ENCODE measurements at places on chromosomes 7 and 10.

GRCh38 chr7:38367301-38367890 lies 94.0 kb upstream of the TARP start:
- DNase-seq = no peak

DNA sequence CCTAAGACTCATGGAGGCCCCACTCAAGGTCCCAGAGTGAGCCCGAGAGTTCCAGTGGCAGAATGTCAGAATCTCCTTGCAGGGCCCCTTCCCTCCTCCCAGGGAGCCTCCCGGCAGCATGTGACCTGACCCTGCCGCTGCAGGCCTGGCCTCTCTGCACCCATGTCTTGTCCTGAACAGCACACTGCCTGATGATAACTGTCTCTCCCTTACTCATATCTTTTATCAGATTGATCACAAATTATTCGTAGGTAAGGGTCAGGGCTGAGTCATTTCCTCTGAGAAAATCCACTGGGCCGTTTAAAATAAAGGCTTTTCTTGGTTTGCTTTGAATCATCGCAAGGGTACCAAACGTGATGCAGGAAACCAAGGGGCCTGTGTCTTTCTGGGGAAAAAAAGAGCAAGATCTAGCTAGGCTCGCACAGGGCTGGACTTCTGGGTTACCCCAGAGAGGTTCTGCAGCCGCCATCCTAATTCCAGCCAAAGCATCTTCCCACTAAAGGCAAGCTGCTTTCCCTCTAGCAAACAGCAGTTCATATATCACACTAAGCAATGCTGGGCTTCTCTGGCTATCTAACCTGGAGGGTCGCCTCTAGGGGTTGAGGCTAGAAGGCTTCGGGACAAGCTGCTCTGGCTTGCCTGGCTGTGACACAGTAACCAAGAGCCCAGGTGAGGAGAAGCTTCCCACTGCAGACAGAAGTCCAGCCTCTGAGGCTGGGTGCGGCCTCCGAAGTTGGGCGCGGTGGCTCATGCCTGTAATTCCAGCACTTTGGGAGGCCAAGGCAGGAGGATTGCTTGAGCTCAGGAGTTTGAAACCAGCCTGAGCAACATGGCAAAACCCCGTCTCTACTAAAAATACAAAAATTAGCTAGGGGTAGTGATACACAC lies 104.9 kb downstream of the SPDYE5 start:
- DNase-seq = no peak

- DNase-seq = no peak
Observed at GRCh38 chr7:516606-517456, 2.8 kb downstream of the PDGFA start.

DNA sequence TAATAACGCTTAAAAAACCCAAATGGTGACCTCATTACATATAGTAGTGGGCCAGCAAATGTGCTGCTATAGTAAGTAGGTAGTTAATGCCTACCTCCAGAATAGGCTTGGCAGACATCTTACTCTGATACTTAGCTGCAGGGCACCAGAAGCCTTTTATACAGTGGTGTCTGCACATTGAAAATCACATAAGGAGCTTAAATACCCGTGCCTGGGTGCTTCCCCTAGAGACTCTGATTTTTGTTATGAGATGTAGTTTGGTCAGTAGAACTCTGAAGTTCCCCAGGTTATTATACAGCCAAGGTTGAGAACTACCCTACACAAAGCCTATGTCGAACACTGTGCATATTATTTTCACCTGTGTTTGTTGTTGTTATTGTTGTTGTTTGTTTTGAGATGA lies 47.2 kb downstream of the ANKIB1 start:
- DNase-seq = no peak

DNA sequence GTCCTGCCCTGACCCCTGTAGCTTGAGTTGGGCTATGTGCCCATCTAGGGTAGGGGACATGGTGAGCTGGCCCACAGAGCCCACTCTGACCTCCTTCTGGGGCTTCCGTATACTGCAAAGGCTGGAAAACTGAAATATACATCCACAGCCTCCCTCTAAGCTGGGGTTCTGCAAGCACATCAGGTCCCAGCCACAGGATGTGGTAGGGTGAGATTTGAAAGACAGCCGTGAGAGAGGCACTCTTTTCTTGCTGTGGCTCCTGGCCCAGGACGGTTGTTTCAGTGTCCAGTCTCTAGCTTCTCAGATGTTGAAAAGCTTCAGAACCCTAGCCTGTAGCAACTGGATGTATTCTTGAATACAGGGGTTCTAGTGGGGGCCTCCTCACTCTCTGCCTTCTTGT lies 60.1 kb upstream of the ADRB1 start:
- DNase-seq = no peak
